ENCODE measurements at places on chromosomes 1 and 21.

- DNase-seq: no peak
Measured at GRCh38 chr1:4586611-4587160, 67.7 kb upstream of the AJAP1 start.

DNA sequence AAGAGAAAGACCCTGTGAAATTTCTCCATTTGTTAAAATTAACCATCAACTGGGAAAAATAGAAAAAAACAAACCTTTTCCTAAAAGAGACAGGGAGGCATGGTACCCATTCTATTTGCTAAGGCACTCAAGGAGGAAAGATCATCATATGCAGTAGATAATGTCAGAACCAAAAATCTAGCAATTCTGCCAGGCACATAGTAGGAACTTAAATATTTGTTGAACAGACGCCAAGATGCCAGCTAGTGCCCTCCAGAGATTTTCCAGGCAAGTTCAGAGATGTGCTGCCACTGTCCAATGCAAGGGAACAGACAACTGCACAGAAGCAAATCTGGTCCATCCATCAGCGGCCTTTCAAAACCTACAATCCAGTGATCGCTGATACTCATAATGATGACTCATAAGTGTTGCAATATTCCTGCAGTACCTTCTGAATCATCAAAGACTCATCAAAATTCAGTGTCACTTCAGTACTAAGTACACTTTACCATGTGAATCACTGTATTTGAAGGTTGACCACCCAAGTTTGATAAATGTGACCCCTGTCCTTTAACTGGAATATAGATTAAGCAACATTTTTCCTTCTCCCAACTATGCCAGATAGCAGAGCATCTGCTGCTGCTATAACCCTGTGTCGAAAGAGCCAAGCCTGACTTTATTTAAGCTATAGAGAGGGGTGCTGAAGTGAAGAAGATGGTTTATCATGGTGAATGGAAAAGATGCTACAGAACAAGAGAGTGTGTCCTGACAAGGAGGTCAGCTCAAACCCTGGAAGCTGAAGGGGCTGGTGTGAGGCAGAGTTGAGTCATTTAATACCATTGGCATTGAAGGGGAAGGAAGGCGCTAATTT lies 99.1 kb downstream of the MT1HL1 start:
- DNase-seq: no peak

DNA sequence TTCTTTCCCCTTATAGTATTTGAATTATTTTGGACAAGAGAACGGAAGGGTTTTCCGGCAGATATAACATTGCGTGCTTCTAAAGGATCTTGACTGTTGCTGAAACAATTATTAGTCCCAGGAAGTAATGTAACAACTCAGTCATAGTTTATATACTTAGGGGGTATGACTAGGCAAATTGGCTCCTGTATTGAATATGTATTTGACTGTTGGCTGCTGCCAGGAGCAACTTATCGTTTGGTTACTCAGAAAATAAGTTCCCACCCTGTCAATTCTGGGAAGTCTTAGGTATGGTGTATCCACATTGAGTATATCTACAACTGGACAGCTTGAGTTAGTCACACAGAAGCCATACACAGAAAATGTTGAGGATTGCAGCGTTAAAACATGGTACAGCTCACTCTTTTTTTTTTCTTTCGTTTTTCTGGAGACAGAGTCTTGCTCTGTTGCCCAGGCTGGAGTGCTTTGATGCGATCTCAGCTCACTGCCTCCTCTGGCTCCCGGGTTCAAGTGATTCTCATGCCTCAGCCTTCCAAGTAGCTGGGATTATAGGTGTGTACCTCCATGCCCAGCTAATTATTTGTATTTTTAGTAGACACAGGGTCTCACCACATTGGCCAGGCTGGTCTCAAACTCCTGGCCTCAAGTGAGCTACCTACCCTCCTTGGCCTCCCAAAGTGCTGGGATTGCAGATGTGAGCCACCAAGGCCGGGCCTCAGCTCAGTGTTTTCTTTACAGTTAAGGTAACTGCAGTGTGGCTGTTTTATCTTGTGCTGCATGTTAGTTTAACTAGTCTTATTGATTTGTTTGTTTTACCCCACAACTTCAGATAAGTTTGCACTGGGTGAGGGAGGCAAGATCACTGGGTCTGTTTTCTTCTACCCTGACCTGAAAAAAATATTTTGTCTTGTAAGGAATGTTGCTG lies 10.2 kb downstream of the SMAP2 start:
- no peak for DNase-seq

GRCh38 chr1:50123071-50123470 lies 14.4 kb downstream of the ELAVL4 start:
- DNase-seq: no peak

DNA sequence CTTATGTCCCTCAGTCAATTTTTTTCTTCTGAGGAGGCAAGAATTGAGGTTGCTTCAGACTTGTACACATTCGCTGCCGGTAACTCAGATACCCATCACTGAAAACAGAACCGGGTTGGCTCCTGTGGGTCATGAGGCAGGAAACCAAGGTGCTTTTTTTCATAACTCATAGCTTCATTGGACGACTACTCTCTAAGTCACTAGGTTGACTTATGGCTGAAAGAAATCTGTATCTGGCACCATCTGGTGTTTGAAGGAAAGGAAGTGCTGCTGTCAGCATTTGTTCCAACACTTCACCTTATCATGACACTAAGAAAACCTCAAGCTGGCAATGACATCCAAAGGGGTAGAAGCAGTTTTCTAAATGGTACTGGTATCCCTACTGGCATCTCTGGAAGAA lies 82.3 kb downstream of the TBX19 start:
- DNase-seq: no peak

GRCh38 chr21:29378832-29379231 lies 80.1 kb downstream of the BACH1 start:
- DNase-seq: no peak

GRCh38 chr21:31997191-31997590 lies 124.4 kb downstream of the HUNK start:
- DNase-seq: no peak

DNA sequence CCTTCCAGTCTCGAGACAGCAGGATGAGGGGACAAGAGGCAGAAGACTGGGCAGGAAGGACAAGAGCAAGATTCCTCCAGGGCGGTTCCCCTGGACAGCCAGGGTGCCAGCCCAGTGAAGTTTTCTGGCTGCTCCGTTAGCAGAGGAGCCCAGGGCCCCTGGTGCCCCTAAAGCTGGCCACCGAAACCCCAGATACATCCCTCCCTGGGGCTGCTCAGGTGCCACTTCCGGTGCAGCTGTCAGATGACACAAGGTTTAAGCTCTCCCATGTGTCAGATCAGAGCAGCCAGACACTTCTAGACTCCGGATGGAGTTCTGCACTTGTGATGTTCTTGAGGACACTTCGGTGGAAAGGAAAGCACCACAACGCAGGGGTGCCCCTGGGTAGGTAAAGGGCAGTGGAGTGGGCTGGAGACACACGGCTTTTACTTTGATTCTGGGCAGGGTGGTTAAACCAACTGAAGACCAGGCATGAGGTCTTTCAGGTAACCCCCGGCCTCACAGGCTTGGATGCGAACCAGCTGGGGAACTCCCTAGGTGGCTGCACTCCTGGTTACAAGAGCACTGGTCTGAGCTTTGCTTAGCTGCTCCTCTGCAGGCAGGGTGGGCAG lies 85.7 kb downstream of the ITPKB start:
- no peak for DNase-seq

DNA sequence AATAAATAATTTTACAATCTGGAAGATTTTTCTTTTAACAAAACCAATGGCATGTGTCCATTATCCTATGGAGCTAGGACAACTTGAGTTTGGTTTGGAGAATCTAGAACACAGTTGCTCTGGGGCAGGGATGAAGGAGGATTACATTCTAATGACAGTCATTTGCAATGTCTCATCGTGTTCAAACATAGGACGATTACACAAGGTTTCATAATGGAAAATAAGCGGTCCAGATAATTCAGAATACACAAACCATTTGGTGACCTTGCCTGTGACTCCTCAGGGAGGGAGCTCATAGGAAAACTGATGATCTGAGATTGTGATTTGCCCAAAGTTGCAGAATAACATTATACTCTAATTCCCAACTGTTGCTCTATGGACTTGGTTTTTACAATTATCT lies 27.6 kb upstream of the RGL1 start:
- no peak for DNase-seq

DNA sequence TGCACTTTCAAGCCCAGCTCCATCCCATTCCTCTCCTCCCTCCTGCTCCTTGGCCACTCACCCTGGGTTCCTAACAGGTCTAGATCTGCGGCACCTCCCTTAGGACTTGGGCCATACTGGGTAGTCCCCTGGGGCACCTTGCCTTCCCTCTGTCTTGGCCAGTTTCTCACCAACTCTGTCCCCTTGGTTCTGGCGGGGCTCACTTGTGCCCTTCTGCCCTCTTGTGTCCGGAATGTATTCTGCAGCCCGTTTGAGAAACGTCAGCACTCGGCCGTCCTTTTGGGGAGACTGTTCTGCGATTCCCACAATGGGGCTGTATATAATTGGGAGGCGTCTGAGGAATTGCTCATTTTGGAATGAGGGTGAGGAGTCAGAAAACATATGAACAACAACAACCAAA lies 162.4 kb downstream of the ZSCAN20 start:
- no peak for DNase-seq

DNA sequence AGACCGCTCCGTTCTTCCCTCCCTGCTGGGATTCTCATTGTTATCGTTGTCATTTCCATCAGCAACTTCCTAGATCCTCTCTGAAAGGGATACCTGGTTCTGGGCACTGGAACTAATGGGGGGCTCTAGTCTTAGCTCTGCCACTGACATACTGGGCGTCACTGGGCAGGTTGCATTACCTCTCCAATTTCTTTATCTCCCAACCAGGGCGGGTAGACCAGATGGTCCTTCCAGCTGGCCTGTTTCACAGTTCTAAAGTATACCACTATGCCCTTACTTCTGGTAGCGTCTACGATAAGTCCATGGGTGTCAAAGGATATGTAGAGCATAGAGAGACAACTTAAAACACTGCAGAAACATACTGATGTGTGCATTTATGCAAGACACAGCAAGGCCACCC lies 1.4 kb downstream of the GPR37L1 start:
- no peak for DNase-seq

DNA sequence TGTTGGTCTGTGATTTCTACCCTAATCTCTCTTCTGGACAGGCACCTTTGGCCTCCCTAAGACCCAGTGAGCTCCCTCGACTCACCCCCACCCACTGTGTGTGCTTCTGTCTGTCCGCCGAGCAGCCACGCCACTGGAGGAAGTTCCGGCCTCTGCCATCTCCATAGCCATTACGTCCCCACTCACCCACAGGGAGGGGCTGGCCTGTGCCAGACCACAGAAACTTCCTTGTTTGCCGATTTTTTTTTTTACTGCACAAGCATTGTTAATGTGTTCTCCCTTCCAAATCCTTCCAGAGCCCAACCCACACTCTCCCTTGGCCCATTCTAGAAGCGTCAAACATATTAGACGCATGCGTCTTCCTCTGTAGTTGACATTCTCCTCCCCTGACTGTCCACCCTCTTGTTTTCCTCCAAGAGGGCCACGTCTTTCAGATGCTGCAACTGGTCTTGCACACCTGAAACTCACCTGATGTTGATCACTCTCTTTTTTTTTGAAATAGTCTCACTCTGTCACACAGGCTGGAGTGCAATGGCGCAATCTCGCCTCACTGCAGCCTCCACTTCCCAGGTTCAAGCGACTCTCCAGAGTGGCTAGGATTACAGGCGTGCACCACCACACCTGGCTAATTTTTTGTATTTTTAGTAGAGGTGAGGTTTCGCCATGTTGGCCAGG lies 72.3 kb downstream of the EVA1C start:
- DNase-seq: no peak

DNA sequence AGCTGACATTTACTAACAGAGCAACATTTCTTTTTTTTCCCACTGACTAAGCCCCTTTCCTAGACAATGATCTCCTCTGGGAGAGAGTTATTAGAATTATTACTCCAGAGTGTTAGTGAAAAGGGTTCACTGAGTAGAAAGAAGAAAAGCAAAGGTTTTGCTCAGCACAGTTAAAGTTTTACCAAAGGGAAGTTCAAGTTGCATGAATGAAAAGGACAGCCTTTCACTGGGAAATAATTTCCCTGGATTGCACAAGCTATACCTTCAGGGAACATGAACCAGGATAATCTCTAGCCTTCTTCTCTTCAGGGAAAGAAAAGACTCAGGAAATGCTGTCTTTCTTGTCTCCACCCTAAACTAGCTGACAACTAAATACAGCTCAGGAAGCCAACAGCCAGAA lies 71.4 kb upstream of the ESRRG start:
- DNase-seq: no peak

GRCh38 chr1:245987219-245987545 lies 519.9 kb downstream of the SMYD3 start:
- DNase-seq: no peak

- DNase-seq: no peak
Measured at GRCh38 chr1:180927348-180927747, 14.7 kb downstream of the KIAA1614 start.

- no peak for DNase-seq
Measured at GRCh38 chr1:153789478-153790034, 14.3 kb downstream of the SLC27A3 start.

- DNase-seq: no peak
Measured at GRCh38 chr1:151526735-151527525, 13.2 kb upstream of the TUFT1 start.

DNA sequence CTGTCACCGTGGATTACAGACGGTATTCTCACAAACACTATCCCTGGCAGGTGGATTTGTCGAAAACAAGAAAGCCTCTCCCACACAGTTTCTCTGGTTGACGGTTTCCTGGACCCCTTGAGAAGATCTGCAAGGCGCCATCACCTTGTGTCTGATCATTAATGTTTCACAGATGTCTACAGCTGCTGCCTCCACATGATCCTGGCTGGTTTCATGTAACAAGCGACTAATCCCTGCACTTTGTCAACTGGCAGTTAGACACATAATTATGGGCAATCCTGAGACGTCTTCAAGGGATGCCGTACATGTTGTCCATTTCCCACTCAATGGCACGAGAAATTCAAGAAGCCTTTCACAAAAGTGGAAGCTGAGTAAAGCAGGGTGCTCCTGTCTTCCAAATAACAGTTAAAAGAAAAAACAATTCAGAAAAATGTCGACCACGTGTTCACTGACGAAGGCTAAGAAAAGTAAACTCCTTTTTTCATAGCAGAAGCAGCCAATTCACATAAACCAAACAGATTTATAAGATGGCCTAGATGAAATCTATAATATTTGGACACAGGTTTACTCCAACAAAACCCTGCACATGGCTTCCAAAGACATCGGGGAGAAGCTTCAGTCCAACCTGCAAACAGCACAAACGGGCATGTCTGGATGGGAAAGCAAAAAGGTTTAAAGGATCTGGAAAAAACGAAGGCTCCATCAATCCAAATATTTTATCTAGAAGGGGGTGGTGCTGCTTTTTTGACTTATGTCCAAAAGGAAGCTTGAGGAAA lies 52.2 kb downstream of the CAPZB start:
- no peak for DNase-seq

- DNase-seq: no peak
Measured at GRCh38 chr1:198153103-198153502, 3.7 kb upstream of the NEK7 start.
